Activated CD4-positive, alpha-beta T cell treated with anti-CD3 and anti-CD28 coated beads, Interleukin-2, amount 50 U/mL, for 4 hours (primary cell): ENCODE measurements at places on chromosomes 3 and 15.
A peak's percentile ranks its signal among the peaks of the same experiment; 100 is the strongest.

GRCh38 chr15:75918135-75918534 is 14.5 kb downstream of the FBXO22 start:
- DNase-seq = no peak

- no peak for DNase-seq
Observed at GRCh38 chr15:95327183-95327525, 1003.3 kb upstream of the NR2F2 start.

DNA sequence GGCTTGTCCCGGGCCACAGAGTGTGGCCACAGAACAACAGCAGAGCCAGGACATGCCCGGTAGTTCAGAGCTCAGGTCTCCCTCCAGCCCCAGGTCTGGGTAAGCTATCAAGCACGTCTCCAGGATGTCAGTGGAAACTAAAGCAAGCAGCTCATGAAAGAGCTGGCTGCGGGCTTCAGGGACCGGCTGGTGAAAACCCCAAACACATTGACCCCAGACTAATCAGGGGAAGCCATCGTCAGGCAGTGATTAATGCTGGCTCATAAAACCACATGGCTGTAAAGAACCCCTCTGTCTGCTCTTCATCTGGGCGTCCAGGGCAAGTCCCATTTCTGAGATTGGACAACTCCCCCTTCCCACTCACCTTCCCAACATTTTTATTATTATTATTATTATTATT is 37.8 kb downstream of the LMCD1 start:
- DNase-seq = no peak

GRCh38 chr3:45938864-45939263 is 4.4 kb upstream of the CXCR6 start:
- DNase-seq = peak; percentile 88

DNA sequence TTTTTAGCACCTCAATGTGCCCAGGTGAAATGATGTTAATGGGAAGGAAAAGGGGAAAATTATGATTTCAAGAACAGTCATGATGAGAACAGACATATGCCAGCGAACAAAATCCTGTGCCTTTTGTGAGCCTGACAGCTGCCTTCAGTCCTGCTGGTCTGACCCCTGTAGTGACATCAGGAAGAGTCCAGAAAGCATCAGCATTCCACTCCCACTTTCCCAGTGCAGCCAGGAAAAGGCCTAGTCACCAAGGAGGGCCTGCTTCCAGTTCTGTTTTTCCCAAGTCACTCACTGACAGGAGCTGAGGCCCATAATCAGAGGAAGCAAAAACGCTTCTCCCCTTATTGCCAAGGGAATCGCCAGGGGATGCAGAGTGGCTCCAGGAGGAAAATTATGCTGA is 218.4 kb downstream of the ABHD5 start:
- DNase-seq = no peak

GRCh38 chr3:150249779-150250470 is 158.2 kb upstream of the TSC22D2 start:
- no peak for DNase-seq

DNA sequence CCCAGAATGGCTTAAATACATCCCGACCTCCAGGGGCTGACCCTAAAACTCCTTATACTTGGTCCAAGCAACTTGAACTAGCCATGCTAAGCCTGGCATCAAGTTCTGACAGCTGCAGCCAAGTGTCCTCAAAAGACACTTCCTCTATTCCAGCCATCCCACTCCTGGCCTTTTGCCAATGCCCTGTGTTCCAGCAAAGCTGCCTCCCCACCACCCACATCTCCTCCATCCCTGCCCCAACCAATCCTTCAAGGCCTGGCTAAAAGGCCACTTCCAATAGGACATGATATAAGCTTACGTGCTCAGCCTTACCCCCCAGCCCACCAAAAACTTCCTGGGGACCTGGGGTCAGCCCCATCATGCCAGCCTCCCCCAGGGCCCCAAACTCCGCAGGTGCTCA is 40.9 kb downstream of the SEMA3G start:
- no peak for DNase-seq

DNA sequence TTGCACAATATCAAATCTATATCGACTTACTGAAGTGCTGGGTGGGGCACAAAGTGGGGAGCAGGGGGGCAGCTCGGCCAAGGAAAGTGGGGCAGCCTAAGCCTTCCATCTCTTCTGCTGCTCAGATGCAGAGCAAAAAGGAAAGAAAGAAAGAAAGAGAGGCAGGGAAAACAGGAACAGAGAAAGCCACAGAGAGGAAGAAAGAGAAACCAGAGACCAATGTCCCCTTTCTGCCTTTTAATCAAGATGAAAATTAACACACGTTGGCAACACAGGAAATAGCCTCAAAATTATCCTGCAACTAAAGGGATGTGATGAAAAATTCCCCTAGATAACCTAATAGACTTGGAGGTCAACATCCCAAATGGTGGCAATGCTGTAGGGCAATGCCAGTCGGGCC is 72.2 kb upstream of the RAD18 start:
- no peak for DNase-seq

GRCh38 chr15:91142106-91142744 is 42.2 kb downstream of the SV2B start:
- DNase-seq = no peak

GRCh38 chr15:36401586-36401966 is 177.8 kb upstream of the CDIN1 start:
- no peak for DNase-seq

- DNase-seq = no peak
Observed at GRCh38 chr3:67232642-67233041, 234.5 kb downstream of the KBTBD8 start.

- no peak for DNase-seq
Observed at GRCh38 chr3:133939463-133939835, 43.8 kb upstream of the RAB6B start.

DNA sequence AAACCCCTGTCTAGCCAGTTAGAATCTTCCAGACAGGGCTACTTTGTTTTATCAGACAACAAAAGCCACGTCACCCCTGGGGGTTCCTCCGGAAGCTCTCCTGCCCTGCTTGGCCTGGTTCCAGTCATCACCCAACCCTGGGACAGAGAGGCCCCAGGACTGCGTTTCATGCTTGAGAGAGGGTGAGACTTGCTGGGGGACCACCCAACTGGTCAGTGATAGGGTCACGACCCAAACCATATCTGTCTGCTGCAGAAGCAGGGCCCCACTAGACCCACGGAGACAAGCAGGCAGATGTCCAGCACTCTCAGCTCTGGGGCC is 1.2 kb downstream of the NT5DC2 start:
- DNase-seq = no peak

GRCh38 chr3:129289201-129289921 is 10.7 kb downstream of the HMCES start:
- DNase-seq = no peak

GRCh38 chr15:36232491-36232890 is 346.9 kb upstream of the CDIN1 start:
- no peak for DNase-seq

GRCh38 chr3:21484057-21484827 is 266.8 kb downstream of the ZNF385D start:
- DNase-seq = no peak

GRCh38 chr3:94349310-94349878 is 286.5 kb downstream of the NSUN3 start:
- no peak for DNase-seq

DNA sequence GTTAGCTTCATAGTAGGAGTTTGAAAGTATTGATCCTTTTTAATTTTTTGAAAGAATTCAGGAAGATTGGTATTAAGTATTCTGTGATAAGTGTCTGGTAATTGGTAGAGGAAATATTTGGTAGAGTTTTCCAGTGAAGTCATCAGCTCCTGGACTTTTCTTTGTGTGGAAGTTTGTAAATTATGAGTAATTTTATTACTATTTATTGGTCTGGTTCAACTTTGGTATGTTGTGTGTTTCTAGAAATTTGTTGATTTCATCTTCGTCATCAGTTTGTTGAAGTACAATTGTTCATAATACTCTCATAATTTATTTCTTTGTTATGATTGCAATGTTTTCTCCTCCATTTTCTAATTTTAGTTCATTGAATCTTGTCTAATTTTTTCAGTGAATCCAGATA is 832.0 kb downstream of the OTOL1 start:
- no peak for DNase-seq

DNA sequence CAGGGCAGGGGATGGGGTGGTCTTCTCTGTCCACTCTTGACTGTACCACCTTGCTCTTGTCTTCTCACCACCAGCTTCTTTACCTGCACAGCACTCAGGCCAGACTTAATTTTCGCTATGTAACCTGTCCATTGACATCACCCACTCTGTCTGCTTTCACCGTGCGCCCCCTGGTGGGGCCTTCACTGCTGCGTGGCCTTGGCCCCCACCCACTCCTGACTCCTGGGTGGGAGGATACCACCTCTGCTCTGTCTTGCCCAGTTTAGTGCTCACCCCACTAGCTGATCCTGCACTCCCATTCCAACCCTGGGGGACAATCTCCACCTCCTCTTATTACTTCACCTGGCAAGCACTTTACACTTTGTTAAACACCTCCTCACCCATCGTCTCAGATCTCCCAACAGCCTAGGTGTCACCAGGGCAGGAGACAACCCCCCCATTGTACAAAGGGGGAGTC is 17.7 kb downstream of the PTH1R start:
- DNase-seq = peak; percentile 82

DNA sequence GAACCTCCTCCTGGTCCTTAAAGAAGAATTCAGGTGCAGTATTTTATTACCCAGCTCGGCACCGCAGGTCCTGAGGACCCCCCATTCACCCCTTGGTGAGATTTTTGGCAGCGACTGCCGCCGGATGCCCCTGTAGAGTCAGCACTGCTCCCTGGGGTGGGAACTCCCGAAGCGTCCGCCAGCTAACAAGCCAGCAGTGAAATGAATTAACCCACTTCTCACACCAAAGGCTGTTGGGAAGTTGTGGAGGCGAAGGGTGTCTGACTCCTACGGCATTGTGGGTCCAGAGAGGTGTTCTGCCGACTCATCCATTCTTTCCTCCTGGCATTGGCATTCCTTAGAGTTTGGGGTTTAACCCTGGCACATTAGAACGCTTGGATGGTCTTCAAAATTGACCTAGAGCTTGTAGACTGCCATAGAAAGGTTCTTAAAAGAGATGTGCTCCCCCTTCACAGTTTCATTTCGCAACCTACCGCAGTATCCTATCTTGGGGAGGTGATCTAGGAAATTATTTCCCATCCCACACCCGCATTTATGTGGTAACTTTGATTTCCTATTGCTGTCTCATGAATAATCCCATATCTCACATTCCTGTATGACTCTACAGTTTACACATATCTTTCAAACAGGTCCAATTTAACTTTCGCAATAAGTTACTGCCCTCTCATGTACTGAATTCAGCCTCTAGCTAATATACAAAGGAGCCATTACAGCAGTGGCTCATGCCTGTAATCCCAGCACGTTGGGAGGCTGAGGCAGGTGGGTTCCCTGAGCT is 879 bp upstream of the EIF5A2 start:
- DNase-seq = no peak

- no peak for DNase-seq
Observed at GRCh38 chr3:45826908-45827307, 15.0 kb downstream of the LZTFL1 start.
